ENCODE measurements at places on chromosomes 1 and 21.

GRCh38 chr1:3545363-3546047 lies 65.8 kb downstream of the MEGF6 start:
- no peak for DNase-seq

DNA sequence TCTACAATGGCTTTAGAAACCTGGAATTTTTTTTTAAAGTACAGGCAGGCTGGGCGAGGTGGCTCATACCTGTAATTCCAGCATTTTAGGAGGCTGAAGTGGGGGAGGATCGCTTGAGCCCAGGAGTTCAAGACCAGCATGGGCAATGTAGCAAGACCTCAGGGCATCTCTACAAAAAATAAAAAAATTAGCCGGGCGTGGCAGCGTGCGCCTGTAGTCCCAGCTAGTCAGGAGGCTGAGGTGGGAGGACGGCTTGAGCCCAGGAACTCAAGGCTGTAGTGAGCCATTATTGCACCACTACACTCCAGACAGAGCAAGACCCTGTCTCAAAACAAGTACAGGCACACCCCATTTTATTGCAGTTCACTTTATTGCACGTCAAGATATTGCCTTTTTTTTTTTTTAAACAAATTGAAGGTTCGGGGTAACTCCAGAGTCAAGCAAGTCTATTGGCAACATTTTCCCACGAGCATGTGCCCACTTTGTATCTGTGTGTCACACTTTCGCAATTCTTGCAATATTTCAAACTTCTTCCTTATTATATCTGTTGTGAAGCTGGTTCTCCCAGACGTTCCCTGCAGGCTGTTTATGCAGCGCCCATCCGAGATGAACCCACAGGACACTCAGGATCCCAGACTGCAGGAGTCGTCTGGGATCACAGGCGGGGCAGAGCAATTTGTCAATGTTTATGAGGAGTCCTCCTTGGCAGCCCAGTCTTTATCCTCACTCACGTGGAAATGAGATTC lies 4.7 kb downstream of the HES2 start:
- DNase-seq = no peak

DNA sequence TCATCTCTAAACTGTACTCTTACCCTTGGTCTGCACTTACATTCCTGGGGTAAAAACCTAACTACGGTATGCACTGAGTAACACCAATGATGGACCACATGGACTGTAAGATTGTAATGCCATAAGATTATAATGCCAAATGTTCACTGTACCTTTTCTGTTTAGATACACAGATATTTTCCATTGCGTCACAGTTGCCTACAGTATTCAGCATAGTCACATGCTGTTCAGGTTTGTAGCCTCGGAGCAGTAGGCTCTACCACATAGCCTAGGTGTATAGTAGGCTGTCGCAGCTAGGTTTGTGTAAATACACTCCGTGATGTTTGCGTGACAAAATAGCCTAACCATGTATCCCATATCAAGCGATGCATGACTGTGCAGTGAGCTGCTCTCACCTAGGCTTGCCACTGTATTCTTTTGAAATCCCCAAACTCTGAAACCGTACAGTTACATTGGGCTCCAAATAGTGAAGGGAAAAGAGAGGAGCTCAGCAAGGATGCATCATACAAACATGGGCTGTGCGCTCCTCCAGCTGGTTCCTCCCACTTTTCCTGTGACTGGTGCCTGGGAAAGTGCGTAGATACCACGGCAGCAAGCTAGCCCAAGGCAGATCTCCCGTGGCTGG lies 35.2 kb downstream of the CFAP57 start:
- peak; percentile 32 for DNase-seq

- no peak for DNase-seq
Observed at GRCh38 chr1:221069178-221069903, 190.1 kb downstream of the HLX start.

DNA sequence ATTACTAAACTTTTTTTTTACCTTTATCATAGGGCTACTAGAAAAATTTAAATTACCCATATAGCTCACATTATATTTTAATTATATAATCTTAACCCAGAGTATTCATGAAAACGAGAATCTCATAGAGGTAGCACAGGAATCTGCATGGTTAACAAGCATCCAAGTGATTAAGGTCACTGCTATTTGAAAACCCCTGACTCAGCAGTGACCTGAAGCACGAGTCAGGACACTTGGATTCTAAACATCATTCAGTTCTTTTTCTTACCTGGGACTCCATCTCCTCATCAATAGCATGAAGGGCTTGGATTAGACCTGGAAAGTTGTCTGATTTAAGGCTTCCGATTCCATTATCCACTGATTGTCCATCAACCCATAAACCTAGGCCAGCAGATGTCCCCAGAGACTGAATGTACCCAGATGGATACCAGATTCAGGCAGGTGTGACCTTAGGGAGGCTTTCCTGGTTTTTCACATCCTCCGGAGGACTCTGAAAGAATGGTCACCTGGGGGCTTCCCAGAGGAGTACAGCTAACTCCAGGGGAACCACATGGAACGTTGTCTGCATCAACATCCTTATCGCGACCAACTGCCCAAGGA lies 174.3 kb downstream of the SETD4 start:
- no peak for DNase-seq

- no peak for DNase-seq
Observed at GRCh38 chr1:231748760-231749415, 122.3 kb downstream of the DISC1 start.

DNA sequence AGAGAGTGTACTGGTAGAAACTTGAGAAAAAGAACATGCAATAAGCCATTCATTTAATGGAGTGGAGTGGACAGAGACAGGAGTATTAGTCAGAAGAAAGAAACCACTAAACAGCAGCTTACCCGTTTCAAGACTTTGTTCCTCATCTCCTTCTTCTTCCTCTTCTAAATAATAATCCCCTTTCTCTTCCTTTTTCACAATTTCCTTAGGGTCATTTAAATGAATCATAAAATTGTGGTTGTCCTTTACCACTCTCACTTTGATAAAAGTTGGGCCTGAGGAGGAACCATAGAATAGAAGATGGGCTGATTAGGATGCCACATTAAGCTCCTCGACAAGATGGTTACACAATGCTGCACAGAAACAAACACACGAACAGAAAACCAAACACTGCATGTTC lies 109.6 kb downstream of the WDR3 start:
- no peak for DNase-seq

DNA sequence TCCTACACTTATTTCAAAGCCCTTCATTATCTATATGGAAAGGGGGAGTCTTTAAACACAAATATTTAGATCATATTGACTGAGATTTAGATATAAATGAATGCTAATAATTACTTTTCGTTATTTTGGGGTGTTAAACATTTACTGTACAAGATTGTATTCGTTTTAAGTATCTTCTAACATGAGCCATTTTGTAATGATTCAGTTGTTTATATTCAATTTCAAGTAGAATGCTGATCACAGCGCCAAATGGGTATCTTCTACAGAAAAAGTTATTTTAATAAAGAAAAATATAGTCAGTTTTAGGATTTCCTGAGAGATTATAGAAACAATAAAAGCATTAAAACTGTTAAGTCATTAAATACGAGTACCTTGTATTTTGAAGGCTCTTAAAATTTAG lies 104.5 kb upstream of the HNRNPU start:
- no peak for DNase-seq

- DNase-seq = no peak
Observed at GRCh38 chr1:52862666-52863458, 20.3 kb downstream of the ZYG11A start.

GRCh38 chr1:15876357-15877055 lies 29.0 kb downstream of the SPEN start:
- no peak for DNase-seq

DNA sequence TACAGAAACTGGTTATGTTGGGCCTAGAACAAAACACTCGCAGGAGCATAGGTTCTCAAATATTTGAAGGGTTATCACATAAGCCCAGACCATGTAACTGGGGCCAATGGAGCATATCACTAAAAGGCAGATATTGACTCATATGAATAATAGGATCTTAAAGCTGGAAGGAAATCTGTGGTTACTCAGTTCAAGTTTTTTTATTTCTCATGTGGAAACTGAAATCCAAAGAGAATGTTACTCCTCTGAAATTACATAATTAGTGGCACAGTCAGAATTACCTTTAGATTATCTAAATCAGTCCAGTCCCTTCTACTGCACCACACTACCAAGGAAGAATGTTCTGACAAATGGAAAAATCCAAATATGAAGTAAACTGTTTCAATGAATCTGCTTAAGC lies 12.0 kb downstream of the SLAMF8 start:
- no peak for DNase-seq

GRCh38 chr1:215018555-215018954 lies 64.0 kb upstream of the KCNK2 start:
- no peak for DNase-seq

- DNase-seq = no peak
Observed at GRCh38 chr1:97159342-97159741, 437.8 kb downstream of the PTBP2 start.

- no peak for DNase-seq
Observed at GRCh38 chr1:232393010-232393409, 236.9 kb downstream of the SIPA1L2 start.

GRCh38 chr1:75797273-75797588 lies 549 bp downstream of the MSH4 start:
- no peak for DNase-seq

- DNase-seq = no peak
Observed at GRCh38 chr1:203600782-203601513, 25.7 kb upstream of the ATP2B4 start.

DNA sequence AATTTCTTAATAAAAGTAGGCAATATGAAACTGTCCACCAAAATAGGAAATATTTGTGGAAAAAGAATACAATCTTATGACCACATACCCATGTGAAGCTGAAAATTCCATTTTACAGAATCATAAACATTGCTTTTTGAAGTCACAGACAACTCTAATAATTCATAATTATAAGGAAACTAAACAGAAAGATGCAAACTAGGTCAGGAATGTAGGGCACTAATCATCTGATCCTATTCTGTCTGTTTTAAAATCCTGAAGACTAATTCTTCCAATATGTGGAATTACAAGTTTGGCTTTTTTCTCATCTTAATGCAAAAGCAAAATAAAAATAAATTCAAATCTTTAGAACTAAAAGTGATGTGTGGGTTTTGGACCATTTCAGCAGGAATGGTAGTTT lies 528.6 kb downstream of the LTN1 start:
- DNase-seq = no peak

DNA sequence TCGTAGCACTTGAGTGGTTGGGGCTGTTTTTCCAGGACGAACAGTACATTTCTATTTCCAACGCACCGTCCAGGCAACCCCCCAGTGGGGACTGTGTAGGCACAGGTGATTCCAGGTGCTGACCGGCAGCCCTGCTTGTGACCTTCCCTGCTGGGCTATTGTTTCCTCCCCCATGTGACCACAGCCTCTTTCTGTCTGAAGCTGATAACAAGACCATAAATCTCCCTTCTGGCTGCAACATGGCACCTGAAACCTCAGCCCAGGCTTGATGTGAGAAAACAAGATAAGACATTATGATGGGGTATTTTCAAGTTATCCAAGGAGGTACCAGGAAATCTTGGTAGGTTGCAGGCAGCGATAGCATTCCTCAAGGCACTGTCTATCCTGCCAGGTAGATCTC lies 48.2 kb downstream of the HLX start:
- DNase-seq = no peak

- DNase-seq = no peak
Observed at GRCh38 chr1:17516303-17517214, 22.9 kb upstream of the ARHGEF10L start.

GRCh38 chr1:56824938-56825337 lies 5.7 kb upstream of the FYB2 start:
- no peak for DNase-seq

DNA sequence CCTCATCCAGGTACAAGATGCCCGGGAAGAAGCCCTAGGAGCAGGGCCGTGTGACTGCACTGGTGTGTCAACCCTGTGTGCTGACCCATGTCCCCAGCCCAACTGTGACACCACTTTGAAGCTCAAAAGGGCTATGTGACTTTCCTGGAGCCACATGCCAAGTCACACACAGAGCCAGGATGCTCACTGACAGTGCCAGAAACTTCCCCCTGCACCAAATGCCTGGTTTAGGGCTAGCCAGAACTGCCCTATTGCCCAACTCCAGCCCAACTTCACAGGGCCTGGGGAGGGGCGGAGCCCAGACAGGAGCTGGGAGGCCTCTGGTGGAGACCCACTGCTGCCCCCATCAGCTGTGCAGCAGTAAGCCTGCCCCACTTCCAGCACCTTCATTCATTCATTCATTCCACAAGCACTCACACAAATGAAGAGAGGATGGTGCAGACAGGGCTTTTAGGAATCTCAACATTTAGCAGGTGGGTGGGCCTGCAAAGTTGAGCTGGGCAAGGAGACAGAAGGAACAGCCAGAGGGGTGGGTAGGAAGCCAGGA lies 36.7 kb downstream of the KCNQ4 start:
- no peak for DNase-seq

DNA sequence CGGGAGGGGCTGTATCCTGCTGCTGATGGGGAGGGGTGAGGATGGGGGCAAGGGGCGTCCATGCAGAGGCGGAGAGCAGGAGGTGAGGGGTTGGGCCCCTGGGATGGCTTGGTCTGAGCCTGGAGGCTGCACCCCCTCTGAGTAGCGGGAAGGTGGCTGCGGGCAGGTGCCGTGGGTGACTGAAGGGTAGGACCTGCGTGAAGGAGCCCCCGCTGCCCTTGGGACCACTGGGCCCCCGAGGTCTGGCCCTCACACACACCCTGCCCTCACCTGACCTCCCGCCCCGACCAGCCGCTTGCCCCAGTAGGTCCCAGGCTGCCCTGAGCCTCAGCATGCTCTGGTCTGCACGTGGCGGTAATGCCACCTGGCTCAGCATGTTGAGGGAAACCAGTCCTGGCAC lies 12.8 kb upstream of the SKI start:
- DNase-seq = no peak

DNA sequence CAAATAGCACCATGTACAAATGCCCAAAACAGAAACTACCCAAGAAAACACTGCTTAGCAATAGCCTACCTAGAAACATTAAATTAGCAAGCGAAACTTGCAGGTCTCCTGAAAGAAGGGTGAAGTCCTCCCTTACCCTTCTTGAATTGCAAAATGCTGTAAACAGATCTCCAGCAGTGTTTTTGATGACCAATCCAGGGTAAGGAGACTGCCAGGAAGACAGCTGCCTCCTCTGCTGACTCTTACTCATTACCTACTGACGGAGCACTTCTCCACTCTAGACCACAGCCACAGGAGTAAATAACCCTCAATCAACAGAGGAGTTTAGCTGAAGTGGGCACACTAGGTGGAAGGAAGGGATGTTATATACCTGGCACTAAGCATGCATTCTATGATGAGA lies 32.2 kb upstream of the GADD45A start:
- DNase-seq = no peak

- no peak for DNase-seq
Observed at GRCh38 chr1:116486424-116486823, 84.4 kb downstream of the CD58 start.

- DNase-seq = no peak
Observed at GRCh38 chr1:159406821-159407220, 25.2 kb upstream of the OR10J4 start.

GRCh38 chr1:115630342-115630741 lies 11.4 kb upstream of the VANGL1 start:
- no peak for DNase-seq

GRCh38 chr1:203056516-203056915 lies 29.3 kb downstream of the MYOG start:
- no peak for DNase-seq
